ENCODE measurements at places on chromosomes 4 and X.
A peak's percentile ranks its signal among the peaks of the same experiment; 100 is the strongest.

GRCh38 chr4:15339737-15340136, 88.1 kb upstream of the C1QTNF7 start:
- no peak for DNase-seq

DNA sequence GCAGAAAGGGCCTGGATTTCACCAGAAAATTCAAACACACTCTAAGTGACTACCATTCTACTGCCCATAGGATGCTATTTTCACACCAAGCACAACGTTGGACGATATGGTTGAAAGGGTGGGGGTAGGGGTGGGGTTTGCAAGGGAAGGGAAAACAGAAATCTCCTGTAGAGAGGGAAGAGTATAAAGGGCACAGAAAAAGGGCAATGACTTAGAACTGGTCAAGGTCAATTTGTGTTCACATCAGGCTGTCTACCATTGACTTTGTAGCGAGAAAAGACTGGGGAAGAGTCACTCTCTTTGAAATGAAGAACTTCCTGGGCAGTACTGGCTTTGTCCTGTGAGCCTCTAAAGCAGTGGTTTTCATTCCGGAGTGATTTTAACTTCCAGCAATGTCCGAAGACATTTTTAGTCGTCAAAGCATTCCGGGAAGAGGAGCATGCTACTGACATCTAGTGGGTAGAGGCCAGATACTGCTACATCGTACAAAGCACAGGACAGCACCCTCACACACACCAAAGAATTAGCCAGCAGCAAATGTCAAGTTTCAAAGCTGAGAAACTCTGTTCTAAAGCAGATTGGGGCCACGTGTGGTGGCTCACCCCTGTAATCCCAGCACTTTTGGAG, 48.4 kb upstream of the SLC7A3 start:
- DNase-seq = peak; percentile 59

- DNase-seq = no peak
These were observed 20.7 kb downstream of the SETD7 start for GRCh38 chr4:139535228-139535870.

GRCh38 chrX:40267334-40268187, 169.8 kb upstream of the BCOR start:
- no peak for DNase-seq

DNA sequence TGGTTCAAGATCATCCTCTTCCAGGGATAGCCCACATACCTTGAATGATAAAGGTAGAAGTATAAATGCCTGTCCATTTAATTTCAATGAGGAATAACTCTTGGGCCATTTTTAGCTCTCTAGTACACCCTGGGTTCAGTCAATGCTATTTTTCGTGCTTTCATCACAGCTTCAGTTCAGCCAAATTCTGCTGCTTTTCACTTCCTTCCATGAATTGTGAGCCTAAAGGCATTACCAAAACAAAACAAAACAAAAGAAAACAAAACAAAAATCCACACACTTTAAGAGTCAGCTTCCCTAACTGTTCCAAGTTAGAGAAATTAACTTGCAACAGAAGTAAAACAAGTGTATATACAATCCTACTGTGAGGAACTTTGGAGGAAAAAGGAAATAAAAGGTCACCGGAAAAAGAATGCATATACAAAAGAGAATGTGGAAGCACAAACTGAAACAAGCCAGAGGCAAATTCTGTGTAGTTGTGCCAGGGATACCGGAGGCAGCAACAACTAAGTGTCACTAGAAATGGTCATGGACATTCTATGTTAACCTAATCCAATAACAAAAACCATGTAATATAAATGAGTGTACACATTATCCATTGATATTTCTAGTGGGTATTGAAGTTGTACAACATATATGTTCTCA, 423.1 kb downstream of the KCTD8 start:
- DNase-seq = no peak

GRCh38 chr4:26707342-26707741, 123.5 kb downstream of the TBC1D19 start:
- DNase-seq = no peak

DNA sequence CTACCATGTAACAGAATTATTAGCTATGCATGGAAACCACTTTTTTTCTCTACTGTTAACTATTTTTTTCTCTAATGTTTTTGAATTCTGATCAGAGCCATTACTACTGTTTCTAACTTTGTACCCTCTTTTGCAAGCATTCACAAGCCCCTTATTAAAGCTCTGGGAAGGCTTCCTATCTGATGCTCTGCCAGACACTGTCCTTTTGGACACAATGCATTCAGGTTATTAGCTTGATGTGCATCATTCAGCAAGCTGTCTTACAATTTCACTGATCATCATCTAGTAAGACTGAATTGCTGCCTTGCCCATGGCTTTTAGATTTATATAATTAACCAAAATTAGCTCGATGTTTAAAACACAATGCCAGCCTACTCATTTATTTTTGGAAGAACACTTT, 155.1 kb downstream of the NR3C2 start:
- DNase-seq = no peak

DNA sequence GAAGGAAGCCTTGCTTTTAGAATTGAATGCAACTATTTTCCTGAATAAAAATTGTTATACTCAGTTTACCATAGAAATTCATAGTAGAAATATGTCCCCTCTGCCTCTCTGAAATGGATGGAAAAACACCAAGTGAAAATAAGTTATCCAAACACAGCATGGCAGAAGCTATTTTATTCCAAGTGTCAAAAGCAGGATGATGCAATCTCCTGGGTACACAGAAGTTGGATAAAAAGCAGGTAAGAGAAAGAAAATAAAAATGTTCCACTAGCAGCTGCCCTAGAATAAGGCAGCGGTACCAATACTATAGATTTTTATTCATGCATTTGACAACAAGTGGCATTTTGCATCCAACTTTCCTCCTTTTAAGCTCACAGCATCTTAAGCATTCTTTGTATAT, 89.0 kb upstream of the TENT5D start:
- no peak for DNase-seq

DNA sequence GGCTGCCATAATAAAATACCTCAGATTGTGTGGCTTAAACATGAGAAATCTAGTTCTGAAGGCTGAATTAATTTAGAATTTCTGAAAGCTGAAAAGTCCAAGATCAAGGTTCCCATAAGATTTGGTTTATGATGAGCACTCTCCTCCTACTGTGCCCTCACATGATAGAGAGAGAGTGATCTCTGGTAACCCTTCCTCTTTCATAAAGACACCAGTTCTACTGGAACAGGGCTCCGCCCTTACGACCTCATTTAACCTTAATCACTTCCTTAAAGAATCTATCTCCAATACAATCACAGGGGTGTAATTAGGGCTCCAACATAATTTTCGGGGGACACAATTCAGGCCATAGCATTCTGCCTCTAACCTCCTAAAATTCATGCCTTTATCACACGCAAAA, 194.0 kb upstream of the MAB21L2 start:
- DNase-seq = no peak

GRCh38 chr4:72702948-72703347, 133.9 kb upstream of the ADAMTS3 start:
- DNase-seq = no peak

DNA sequence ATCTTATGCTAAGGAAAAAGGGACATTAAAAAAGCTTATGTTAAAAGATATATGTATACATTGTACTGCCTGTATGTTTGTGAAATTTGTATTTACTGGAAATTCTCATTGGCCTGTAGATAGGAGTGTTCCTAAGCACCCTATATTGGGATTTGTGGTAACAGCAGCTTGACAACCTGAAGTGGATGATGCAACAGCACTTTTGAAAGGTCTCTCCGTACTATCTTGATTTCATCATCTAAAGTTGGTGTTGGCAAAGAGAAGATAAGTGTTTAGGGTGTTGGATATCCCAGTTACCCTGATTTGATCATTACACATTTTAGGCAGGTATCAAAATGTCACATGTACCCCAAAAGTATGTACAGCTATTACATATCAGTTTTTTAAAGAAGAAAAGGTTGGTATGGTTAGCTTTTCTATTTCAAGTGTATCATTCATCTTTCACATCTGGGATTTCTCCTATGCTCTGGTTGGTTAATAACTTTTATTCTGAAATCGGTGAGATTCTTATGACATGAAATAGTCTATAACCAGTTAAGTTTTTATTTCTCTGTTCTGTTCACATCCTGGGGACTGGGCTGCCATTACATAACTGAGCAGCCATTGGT, 10.3 kb downstream of the HADH start:
- no peak for DNase-seq

All from HEK293T (cell line).